Tibial nerve (tissue), 4 donors: ENCODE measurements at places on chromosomes 6 and 20. TPM values are rescaled to one million over a fixed set of nuclear protein-coding genes. Genes with fewer than 3 reads are reported as not detected.

Gene JAG1
- total RNA-seq: 133 TPM

Gene C4A
- total RNA-seq: 247 TPM

Gene LY6G5B
- total RNA-seq: 10.1 TPM

DNA sequence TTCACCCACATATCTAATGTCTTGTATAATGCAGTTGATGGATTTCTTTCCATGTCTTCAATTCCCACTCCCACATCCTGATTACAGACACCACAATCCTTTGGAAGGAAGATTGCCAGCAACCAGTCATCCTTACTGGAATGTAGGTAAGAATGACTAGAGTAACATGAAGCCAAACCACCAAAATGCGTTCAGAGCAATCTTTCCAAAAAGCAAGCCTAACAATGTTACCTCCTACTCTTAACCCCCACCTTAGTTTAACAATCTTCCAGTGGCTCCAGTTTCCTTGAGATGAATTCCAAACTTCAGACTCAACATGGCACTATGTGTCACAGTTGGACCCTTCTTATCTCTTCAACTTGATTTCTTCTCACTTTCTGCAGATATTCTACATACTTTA is 685.6 kb downstream of the DOK5 start:
- no peak for DNase-seq

GRCh38 chr20:53878262-53879047 is 191.9 kb downstream of the BCAS1 start:
- DNase-seq: no peak
